ENCODE measurements at places on chromosomes 4 and X.
A peak's percentile ranks its signal among the peaks of the same experiment; 100 is the strongest.

GRCh38 chr4:176443646-176444409 is 124.1 kb downstream of the SPCS3 start:
- DNase-seq: no peak

DNA sequence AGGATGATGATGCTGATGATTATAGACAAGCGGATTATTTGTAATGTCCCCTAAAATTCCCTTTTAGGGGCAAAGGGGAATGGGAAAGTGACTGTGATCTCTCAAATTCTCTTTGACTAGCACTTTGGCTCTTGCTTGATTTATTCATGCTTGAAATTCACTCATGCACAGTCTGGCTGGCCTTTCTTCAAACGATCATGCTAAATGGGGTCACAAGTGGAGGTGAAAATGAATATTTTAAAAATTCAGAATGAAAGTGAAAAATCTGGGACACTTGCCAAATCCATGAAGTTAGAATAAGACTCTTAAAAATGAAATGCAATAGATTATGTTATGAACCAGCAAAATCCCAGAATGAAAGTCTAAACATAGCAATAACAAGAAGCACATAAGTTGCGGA is 173.4 kb upstream of the RAI2 start:
- peak; percentile 63 for DNase-seq

GRCh38 chr4:110124711-110125110 is 73.7 kb downstream of the ELOVL6 start:
- DNase-seq: no peak

DNA sequence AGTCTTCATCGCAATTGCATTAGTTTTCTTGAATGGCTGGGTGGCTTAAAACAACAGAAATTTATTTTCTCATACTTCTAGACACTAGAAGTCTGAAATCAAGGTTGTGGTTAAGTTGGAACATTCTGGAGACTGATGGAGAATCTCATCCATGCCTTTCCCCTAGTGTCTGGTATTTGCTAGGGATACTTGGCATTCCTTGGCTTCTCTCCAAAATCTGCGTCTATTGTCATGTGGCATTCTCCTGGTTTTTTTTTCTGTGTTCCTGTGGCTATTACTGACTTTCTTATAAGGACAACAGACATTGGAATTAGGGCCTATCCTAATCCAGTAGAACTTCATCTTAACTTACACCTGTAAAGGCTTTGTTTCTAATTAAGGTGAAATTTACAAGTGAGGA is 272.8 kb upstream of the EPHA5 start:
- DNase-seq: no peak

DNA sequence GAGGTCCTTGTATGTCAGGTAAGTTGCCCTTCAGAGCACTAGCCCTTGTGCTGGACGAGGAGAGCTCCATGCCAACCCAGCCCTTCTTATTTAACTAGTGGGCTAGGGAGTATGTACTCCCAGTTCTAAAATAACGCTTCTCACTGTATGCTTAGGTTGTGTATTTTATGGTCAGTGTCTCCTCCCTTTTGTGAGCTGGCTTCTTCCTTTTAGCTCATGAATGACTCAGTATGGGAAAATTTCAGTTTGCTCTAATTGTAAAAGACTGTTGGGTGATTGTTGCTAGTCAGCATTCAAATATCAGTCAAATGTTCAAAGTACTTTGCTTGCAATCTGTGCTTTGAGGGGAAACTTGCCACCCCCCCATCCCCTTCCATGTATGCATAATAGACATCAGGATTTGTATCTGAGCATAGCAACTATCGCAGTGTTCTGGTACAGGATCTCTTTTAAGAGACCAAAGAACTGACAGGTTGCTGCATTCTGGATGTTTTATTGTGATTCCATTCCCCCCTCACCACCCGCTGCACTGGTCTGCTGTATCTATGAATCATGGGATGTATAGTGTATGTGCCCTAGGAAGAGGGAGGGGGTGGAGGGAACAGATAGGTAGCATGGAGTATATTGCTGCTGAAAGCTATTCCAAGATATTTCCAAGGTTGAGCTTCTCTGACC is 34.7 kb downstream of the DLG3 start:
- DNase-seq: peak; percentile 19

GRCh38 chr4:165439981-165440380 is 61.2 kb downstream of the CPE start:
- no peak for DNase-seq

GRCh38 chrX:50068285-50068563 is 132.6 kb downstream of the AKAP4 start:
- no peak for DNase-seq

DNA sequence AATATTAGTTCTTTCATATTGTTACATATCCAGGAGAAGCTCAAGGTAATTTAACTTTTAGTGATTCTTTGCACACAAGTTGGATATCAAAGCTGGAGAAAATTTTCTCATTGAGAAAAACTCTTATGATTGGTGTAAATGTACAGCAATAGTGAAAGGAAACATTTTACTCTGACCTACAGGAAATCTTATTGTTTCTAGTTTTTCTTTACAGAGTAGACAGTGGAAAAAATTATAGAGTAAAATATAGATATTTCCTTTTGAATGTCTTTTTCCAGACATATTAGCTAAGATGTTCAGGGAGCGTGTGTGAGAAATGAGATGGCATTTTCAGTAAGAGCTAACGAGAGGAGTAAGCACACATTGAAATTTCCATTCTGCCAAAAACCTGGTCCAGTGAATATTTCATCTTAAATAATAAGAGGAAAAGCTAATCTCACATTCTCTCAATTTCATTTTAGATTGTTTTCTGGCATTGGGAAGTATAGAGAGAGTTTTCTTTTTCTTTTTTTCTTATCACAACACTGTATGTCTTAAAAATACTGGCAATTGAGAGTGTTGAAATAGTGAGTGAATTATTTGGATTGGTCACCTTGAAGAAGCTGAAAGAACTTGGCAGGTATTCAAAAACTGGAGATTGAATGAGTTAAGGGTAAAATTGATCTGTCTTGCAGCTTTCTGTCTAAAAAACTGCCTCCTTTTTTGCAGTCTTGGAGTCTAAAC is 15.6 kb upstream of the ATP8A1 start:
- no peak for DNase-seq

- DNase-seq: no peak
Observed at GRCh38 chr4:102792361-102792936, 31.7 kb upstream of the MANBA start.

DNA sequence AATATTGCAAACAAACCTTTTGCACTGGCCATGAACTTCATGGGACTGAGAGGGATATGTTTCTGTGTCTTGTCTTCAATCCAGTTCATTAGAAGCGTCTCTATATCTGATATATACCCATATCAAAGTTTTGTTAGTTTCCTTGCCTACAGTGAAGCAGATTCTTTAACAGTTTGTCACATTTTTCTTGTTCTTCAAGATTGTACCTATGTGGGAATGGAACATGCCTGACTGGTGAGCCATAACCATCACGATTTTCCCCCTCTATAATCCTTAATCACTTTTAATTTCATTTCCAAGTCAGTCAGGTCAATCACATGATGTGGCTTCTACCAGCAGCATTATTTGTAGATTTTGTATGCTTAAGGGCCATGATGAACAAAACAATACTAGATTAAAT is 197.1 kb upstream of the PDE5A start:
- no peak for DNase-seq

DNA sequence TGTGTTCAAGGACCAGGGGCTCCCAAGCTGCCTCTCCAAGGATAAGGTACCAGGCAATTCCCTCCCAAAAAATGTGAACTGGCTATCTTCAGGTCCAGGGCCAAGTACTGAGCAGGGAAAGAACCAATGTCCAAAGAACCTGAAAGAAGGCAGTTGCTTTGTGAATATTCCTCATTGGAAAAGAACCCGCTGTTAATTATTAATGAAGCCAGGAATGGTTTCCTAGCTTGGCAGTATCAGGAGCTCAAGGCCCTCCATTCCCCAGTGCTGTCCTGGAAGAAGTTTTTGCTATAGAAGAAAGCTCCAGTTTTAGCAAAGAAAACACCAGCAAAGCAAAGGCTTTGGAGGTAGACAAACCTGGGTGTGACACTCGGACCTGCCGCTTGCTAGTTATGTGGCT is 130.0 kb upstream of the MBNL3 start:
- no peak for DNase-seq

GRCh38 chr4:107734120-107734519 is 14.1 kb upstream of the PAPSS1 start:
- DNase-seq: no peak

DNA sequence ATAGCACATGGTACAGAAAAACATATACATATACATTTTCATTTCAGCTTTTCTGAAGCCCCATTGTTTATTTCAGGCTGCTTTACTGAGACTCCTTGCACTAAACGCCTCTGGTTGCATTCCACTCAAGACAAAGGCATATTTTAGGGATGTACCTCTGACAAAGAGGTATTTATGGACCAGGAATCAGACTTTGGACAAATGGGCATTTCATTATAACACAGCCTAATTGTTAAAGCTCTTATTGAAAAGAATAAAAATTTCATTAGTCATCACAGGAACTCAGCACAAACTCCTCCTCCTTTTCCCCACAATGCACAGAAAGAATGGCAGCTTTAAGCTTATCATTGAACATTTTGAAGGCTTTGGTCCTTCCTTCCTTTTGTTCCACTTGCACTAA is 62.9 kb upstream of the UGT8 start:
- no peak for DNase-seq

DNA sequence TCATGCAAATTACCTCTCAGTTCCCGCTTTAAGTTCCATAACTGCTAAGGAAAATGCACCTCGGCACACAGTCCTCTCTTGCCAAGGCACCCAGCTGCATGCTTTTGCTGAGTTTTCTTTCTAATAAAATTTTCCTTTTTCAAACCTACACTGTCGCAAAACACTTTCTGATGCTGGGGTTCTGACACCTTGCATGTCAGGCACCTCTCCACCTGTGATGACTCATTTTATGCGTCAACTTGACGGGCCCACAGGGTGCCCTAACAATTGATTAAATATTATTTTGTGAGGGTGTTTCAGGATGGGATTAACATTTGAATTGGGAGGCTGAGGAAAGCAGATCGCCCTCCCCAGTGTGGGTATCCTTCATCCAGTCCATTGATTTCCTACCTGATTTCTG is 291.0 kb upstream of the STS start:
- DNase-seq: no peak

- DNase-seq: no peak
Observed at GRCh38 chr4:138977524-138977923, 38.1 kb upstream of the NOCT start.
